ENCODE measurements at places on chromosomes 2 and 18.

- peak; percentile 73 for DNase-seq
Measured at GRCh38 chr2:177618255-177619253, 226.0 kb downstream of the AGPS start.

DNA sequence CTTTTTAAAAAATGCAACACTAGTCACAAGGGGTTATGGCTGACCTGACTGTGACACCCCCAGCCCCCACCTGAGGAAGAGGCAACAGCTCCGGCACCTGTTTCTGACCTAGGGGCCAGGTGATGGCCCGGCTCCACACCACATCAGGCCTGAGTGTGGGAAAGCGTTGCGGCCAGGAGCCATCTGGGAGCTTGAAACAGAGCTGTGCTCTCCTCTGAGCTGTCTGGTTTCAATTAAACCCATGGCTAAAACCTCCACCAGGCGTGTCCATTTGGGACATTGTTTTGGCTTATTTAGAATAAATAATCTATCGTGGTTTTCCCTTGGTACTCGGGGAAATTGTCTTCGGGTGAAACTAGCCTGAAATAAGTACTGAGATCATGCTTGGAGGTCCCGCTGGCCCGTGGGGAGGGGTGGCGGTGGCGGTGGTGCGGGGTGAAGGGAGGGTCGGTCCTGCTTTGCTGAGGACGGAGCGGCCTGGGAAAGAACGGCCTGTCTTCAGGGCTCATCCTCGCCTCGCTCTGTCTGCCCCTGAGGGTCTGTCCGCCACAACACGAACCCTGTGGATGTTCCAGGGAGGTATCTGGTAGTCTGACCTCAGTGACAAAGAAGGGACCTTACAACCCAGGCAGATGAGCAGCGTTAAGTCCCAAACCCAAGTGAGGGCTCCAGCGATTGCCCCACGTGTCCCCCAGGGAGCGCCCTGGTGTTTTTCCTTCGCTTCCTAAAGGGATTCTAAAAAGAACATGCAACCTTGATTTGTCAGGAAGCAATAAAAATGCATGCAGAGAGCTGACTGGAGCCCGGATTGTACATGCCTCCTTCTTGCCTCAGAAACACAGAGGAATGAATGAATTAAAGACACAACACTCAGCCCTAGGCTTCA is 58.7 kb downstream of the IL1RL2 start:
- DNase-seq: no peak

- DNase-seq: no peak
Measured at GRCh38 chr2:17299891-17300540, 218.2 kb downstream of the RAD51AP2 start.

- no peak for DNase-seq
Measured at GRCh38 chr2:102250278-102250821, 61.0 kb upstream of the IL1RL1 start.

DNA sequence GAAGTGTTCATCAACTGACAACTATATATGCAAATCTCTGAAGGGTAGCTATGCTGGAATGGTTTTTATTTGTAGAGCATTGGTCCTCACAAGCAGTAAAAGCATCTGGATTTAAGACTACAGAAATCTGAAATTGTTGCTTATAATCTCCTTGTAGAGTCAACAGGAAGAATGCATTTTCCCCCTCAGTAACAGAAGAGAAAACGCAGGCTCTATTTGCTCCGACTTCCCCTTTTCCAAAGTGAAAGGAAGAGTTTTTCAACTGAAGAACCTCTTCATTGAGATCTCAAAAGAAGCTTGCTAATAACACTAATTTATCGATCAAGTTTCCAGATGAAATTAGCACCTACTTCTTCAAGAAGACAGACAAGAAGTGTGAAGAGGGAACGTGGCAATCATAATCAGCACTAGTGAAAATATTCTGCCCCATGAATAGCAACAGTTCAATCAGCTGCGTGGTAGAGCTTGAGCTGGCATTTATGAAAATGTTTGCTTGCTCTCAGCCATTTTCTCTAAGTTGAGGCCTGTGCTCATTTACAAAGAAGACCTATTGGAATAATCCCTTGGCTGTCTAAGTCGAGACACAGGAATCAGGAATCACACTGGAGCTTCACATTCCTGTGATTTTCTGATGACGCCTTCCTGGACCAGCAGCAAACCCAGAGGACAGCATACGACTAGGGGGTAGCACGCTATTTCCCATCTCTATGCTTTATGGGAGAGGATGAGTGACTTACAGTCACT is 43.7 kb downstream of the TGIF1 start:
- no peak for DNase-seq

DNA sequence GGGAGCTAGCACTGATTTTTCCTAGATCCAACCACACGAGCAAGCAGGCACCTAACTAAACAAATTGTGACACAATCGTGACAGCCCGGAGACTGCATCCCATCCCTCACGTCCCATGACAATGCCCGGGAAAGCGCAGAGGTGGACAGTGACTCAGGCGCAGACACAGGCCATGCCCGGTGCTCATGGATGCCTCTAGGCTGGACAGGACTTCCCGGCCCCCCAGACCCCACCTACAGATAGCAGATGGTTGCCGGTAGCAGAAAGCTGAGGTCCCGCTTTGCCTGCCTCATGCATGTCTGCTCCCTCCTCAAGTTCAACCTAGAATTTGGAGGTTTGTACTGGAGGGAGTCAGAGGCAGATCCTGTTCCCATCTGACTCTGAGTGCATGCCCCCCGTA is 81.0 kb downstream of the TPO start:
- no peak for DNase-seq

DNA sequence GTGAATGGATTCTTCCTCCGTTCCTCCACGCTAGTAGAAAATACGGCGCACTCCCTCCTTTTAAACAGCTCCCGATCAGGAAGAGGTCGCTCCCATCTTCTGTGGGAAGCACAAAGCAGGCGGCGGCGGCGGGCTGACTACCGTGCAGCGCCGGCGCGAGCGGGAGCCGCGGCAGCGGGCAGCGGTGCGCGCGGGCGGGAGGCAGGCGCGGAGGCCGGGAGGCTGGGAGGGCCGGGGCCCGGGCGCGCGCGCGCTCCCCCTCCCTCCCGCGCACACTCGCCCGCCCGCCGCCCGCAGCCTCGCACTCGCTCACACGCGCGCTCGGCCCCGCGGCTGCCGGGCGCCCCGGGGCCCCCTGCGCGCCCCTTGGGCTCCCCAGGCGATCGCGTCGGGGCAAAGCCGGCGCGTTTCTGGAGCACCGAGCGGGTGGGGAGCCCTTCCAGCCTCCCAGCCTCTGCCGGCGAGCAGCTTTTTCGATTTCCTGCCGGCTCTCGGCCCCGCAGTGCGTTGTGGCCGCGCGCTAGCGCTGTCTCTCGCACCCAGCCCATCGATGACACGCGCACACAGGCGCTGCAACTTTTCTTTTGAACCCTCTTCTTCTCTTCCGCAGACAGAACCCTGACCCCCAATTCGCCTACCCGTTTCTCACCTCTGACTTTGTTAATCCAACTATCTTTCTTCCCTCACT is at the start of gene SLC8A1:
Gene SLC8A1 (minus strand): TSS at position 173 of the 688 bp plus-strand sequence.
- DNase-seq: no peak

GRCh38 chr2:148279216-148279615 is 258.3 kb downstream of the MBD5 start:
- no peak for DNase-seq

GRCh38 chr2:231531883-231532755 is 1.9 kb upstream of the NMUR1 start:
- DNase-seq: no peak

DNA sequence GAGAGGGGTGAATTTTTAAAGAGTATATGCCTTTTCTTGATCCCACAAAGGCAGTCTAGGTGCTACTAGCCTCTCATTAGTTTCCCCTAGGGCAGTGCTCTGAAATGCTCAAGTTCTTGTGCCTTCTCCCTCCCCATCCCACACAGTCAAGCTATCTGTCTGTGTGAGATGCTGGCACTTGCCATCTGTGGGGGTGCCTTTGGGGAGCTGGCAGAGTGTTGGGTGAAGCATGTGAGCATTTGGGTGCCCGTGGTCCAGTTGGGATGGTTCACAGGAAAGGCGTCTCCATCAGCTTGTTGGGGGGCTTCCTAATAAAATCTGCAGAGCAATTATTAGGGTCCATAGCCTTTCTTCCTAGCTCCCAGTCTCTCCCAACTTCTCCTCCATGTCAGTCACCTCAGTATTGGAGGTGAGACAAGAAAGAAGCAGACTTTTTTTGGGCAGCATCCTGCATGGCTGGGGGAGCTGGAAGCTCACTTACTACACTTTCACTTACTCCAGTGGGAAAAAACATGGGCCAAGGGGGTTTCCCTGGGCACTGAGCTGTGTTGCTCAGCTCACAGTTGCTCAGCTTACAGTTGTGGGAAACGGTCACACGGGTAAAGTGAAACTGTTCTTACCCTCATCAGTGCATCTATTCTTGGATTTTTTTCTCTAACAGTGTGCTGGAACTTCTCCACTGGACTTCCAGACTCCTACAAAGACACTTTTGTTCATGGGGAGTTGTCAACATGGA is 29.3 kb downstream of the COLEC11 start:
- DNase-seq: no peak

DNA sequence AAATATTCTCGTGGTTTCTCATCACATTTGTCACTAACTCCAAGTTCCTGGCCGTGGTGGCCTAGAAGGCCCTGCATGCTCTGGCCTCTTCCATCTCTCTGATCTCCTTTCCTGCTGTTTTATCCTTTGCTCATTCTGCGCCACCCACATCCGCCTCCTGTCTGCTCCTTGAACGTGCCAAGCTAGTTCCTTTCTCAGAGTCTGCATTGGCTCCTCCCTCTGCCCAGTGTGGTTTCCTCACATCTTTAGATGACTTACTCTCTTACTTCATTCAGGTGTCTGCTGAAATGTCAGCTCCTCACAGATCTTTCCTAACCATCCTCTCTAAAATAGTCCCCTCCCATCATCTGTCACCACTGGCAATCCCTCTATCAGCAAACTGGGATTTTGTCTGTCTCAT is 158.6 kb upstream of the RBMS1 start:
- DNase-seq: no peak

DNA sequence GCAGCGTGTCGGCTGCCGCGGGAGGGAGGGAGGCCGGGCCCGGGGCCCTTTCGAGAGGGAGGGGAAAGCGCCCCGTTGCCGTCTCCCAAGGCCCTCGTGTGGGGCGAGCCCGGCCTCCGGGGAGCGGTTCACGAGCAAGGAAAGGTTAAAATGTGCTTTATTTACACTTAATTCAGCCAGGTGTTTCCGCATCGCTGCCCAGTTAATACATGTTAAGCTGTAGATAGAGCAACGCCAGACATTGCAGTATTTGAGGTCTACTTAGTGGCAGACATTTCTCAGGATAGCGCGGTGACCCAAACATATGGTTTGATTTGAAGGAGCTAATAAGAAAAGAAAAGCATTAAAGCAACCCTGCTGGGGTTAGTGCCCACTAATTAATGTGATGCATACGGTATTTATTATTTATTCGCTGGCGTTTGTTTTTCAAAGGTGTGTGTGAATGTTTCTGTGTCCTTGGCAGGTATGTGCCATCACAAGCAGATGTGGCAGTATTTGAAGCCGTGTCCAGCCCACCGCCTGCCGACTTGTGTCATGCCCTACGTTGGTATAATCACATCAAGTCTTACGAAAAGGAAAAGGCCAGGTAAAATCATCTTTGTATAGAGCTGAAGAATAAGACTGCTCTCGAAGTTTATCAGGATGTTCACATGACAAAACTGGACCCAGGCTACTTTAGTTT is 571 bp downstream of the EEF1B2 start:
- peak; percentile 16 for DNase-seq

- no peak for DNase-seq
Measured at GRCh38 chr2:64914735-64915509, 74.3 kb upstream of the SLC1A4 start.

GRCh38 chr2:220499225-220499624 is 871.8 kb downstream of the SLC4A3 start:
- peak; percentile 64 for DNase-seq

- DNase-seq: no peak
Measured at GRCh38 chr2:196200557-196200956, 29.2 kb upstream of the STK17B start.

DNA sequence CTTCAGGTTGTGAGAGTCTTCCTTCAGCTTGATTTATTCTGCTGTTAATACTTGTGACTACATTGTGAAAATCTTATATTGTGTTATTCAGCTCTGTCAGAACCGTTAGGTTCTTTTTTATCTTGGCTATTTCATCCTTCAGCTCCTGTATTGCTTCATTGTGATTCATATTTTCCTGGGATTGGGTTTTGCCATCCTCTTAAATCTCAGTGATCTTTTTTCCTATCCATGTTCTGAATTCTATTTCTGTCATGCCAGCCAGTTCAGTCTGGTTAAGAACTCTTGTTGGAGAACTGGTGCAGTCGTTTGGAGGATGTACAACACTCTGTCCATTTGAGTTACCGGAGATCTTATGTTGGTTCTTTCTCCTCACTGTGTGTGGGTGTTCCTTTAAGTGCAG is 19.1 kb downstream of the MSTN start:
- DNase-seq: no peak

- peak; percentile 28 for DNase-seq
Measured at GRCh38 chr2:208406474-208407451, at the start of gene PTH2R. Gene PTH2R (plus strand): TSS chr2:208406792. CDS start chr2:208407044, 252 bp downstream.

DNA sequence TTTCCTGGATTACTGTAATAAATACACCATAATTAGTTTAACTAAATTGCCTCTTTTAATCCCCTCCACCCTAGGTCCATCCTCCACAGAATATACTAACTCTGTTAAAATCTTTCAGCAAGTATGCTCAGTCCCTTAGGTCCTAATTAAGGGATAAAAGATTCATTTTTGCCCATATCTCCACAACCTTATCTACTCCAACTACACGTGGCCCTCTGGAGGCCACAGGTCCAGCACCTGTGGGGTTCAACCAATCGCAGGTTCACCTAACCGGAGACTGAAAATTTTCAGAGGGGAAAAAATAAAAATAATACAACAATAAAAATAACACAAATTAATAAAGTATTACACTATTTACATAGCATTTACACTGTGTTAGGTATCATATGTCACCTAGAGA is 86.4 kb downstream of the MAP4K3 start:
- no peak for DNase-seq

GRCh38 chr2:234163510-234164045 is 113.1 kb downstream of the SPP2 start:
- no peak for DNase-seq

GRCh38 chr2:6081955-6082624 is 389.9 kb downstream of the SOX11 start:
- DNase-seq: no peak

- DNase-seq: no peak
Measured at GRCh38 chr2:231489990-231490389, 25.7 kb upstream of the NCL start.

Measured in SHP77 (cell line).